Fibroblast of mammary gland (primary cell): ENCODE measurements at places on chromosomes 13 and 19.

GRCh38 chr19:46081928-46082727 is 41.3 kb upstream of the IGFL4 start:
- DNase-seq: peak; percentile 72

GRCh38 chr13:40680659-40681323 is 14.3 kb upstream of the FOXO1 start:
- DNase-seq: no peak

DNA sequence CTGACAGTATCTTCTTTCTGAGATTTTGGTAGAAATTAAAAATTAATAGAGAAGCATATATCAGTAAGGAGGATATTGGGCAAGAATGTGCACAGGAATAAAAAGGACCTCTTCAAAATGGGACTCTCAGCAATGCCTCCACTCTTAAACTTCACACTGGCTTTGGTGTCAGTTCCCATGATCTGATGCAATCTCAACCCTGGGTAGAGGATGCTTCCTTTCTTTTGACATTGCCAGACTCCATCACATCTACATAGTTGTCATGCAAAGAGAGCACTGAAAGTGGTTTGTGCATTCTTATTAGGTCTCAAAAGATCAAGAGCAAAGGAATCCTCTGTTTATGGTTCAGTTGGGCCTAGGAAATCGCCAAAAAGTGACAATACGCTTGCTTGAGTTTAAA is 26.3 kb downstream of the STARD13 start:
- peak; percentile 34 for DNase-seq

- no peak for DNase-seq
Observed at GRCh38 chr13:47241446-47241845, 344.6 kb upstream of the HTR2A start.

GRCh38 chr19:28324275-28325060 is 888.5 kb downstream of the UQCRFS1 start:
- no peak for DNase-seq

DNA sequence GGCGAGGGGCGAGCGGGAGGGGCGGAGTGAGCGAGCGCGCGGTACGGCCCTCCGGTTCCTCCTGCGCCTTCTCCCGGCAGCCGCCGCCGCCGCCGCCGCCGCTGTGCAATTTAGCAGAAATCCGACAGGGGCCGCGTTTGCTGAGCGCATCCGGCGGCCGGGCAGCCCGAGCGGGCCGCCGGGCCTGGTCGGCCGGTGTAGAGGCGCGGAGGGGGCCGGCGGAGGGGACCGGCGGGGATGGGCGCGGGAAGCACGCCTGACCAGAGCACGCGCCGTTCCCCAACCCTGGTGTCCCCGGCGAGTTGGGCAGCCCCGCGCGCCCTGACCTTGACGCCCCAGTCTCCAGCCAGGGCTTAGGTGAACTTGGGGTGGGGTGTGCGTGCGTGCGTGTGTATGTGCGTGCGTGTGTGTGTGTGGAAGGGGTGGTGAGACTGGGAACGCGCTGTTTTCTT is 144.5 kb upstream of the ZNF536 start:
- DNase-seq: peak; percentile 12

DNA sequence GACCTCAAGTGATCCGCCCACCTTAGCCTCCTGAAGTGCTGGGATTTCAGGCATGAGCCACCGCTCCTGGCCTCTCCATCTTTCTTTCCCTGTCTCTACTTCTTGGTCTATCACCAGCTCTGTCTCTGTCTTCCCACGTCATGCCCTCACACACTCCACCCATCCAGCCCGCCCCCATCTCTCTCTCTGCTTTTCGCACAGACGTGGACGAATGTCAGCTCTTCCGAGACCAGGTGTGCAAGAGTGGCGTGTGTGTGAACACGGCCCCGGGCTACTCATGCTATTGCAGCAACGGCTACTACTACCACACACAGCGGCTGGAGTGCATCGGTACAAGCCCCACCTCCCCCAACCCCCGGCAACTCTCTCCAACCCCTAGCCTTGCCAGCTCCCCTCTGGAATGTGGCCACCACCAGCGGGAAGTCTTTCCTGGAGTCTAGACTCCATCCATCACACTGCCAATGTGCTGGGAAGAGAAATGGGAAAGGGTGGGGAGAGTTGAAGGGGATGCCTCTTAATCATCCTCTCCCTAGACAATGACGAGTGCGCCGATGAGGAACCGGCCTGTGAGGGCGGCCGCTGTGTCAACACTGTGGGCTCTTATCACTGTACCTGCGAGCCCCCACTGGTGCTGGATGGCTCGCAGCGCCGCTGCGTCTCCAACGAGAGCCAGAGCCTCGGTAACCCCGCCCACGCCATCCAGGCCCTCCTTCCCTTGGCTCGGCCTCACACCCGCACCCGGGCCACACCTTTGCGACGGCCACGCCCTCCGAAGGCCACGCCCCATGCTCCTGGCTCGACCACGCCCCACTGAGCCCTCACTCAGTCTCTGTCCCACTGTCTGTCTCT is 22.5 kb downstream of the LTBP4 start:
- DNase-seq: peak; percentile 58

DNA sequence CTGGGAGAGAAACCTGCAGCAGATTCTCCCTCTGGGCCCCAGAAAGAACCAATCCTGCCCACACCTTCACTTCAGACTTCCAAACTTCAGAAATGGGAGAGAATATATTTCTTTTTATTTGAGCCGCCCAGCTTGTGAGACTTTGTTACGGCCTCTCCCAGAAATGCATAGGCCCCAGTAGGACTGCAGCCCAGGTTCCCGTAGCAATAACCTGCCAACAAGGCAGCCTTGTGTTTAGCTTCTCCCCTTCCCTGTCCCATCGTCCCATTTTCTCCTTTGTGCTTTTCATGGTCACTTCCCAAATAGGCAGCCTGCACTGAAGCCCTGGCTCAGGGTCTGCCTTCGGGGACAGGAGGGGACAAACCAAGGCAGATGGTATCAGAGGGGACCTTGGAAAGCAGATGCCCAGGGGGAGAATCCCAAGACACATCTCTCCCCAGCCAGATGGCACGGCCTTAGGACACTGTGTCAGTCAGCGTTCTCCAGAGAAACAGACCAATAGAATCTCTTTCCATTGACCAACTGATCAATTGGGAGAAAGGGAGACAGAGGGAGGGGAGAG is 3.7 kb upstream of the ARHGEF7 start:
- no peak for DNase-seq

- peak; percentile 16 for DNase-seq
Observed at GRCh38 chr19:36182612-36183244, 30.5 kb upstream of the COX7A1 start.

DNA sequence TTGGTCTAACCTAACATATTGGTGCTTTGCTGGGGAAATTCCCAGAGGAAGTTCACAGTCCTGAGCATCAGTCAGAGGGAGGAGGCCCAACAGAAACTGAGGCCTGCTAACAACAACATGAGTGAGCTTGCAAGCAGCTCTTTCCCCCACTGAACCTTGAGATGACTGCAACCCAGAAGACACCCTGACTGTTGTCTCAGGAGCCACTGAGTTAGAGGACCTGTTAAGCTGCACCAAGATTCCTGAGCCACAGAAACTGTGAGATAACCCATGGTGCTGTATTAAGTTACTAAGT is 193.2 kb upstream of the UBL3 start:
- DNase-seq: no peak

DNA sequence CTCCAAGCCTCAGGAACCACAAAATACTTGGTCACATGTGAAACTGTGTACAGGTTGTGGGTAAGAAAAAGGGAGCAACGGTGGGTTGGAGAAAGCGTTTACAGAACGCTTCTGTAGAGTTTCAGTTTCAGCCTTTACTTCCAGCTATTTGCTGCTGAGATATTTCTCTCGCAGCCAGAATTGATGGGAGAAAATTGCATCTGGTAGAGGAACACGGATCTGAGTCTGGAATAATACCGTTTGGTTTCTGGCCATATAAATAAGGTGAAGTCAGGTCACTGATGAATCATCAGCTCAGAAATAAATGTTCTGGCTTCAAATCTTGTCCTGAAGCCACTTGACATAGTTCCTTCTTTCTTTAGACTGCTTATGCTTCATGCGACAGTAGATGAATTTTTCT is 20.3 kb upstream of the RFC3 start:
- DNase-seq: peak; percentile 48

DNA sequence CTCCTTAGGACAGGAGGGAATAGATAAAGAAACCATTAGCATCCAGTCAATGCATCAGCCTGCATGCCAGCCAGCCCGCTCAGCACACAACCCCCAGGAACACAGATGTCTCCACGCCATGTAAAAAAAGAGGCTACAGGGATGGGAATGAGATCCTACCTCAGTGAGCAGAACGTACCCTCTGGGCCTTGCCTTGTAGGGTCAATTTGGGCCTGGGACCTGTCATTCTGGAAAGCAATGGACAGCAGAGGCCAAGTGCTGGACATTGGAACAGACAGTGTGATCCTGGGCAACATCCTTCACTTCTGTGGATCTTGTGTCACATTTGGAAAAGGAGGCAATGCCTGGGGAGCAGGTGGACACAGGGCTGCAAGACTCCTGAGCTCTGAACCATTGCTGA is 26.0 kb downstream of the VSTM2B start:
- DNase-seq: no peak

- DNase-seq: no peak
Observed at GRCh38 chr19:5567360-5567969, at the start of gene TINCR. TINCR (minus strand) TSS chr19:5567953.

DNA sequence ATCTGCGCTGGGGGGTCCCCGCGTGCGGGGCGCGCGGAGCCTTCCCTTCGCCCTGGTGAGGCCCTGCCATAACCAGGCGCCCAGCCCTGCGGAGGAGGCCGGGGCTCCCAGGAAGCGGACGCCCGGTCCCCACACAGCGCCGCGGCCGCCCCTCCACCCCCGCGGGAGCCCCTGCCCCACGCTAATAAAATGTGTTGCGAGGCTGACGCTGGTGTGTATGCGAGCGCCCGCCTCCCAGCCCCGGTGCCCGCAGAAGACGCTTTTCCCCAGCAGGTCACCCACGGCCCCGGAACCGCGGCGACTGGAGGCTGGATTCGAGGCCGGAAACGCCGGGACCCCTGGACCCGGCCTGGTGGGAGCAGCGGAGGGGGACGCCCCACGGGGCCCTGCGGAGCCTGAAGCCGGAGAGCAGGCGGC is 12.1 kb upstream of the CDC34 start:
- DNase-seq: no peak

DNA sequence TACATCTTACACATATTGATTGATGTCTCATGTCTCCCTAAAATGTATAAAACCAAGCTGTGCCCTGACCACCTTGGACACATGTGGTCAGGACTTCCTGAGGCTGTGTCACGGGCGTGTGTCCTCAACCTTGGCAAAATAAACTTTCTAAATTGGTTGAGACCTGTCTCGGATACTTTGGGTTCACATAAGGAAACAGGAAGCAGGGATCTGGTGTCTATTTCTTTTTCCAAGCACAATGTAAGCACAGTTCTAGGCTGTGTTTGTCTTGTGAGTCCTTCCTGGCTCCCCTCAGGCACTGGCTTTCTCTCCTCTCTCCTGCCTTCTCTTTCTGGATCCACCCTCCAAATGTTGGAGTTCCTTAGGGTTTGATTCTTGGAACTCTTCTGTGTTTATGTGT is 27.6 kb upstream of the TPT1 start:
- DNase-seq: no peak

- DNase-seq: no peak
Observed at GRCh38 chr13:28555096-28555495, 60.2 kb upstream of the FLT1 start.

- DNase-seq: peak; percentile 61
Observed at GRCh38 chr19:38634757-38635482, 12.5 kb upstream of the ACTN4 start.

GRCh38 chr19:38842439-38843174 is 7.2 kb downstream of the HNRNPL start:
- DNase-seq: no peak

GRCh38 chr13:51033421-51034185 is 77.5 kb downstream of the C13orf42 start:
- no peak for DNase-seq

DNA sequence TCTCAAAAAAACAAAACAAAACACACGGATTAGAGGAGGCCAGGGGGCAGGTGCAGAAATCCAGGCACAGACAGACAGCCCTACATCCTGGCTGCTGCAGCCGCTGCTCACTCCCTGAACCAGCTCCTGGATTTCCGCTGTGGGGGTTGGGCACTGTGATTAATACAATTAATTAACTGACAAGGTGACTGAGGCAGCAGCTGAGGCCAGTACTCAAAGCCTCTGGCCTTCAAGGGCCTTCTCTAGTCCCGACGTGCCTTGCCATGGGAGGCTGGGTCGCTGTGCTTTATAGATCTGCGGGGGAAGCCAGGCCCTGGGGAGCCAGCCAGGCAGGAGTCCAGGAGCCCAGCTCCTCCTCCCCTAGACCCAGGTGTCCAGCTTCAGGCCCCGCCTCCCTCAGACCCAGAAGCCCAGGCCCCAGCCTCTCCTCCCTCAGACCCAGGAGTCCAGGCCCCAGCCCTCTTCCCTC is 4.6 kb downstream of the NECTIN2 start:
- no peak for DNase-seq

GRCh38 chr13:73693215-73693614 is 441.0 kb downstream of the KLF12 start:
- DNase-seq: no peak

GRCh38 chr19:8045872-8046568 is 6.5 kb upstream of the CCL25 start:
- DNase-seq: no peak

GRCh38 chr19:48006762-48007161 is 12.3 kb downstream of the ELSPBP1 start:
- no peak for DNase-seq

DNA sequence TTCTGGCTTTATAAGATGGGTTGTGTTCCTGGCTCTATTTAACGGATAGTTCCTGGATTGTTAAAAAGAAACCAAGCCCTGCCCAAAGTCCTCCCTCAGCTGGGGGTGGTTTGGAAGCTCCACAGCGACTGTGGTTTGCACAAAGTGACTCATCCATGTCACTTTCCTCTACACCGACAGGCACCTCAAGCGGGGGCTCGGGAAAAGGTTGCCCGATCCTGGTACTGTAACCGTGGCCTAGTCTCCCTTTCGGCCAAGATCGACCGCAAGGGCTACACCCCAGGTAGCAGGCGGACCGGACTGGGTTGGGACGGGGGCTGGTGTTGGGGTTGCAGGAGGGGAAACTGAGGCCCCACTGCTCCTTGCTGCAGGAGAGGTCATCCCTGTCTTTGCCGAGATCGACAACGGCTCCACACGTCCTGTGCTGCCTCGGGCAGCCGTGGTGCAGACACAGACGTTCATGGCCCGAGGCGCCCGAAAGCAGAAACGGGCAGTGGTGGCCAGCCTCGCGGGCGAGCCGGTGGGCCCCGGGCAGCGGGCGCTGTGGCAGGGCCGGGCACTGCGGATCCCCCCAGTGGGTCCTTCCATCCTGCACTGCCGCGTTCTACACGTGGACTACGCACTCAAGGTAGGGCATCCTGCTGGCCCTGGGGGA is 1.6 kb downstream of the ARRDC2 start:
- peak; percentile 33 for DNase-seq

DNA sequence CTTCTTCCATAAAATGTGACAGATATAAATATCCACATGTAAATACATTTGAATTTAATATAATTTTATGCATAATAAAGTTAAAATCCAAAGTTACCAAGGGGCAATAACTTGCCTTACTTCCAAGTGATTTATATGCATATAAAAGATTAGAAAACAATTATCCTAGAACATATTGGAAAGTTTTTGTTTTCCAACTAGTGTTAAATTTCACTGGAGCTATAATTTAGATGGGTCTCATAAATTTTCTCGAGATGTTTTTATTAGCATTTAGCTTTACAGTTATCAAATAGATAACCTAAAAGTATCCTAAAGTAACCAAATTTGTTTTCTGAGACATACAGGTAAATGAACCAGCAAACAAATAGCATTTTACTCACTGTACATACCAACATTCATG is 225.3 kb downstream of the SPRY2 start:
- no peak for DNase-seq

- DNase-seq: no peak
Observed at GRCh38 chr13:99379856-99380801, 72.9 kb upstream of the GPR183 start.
